ENCODE measurements at places on chromosomes 11 and 22. TPM values are rescaled to one million over a fixed set of nuclear protein-coding genes. Genes with fewer than 3 reads are reported as not detected.

GRCh38 chr22:44127356-44127755, 53.4 kb upstream of the PARVG start:
- no peak for DNase-seq

GRCh38 chr11:119586181-119586580, 142.8 kb downstream of the NECTIN1 start:
- no peak for DNase-seq

PRR33 gene
- not detected for total RNA-seq

KCNJ5 gene
- total RNA-seq, result 0.23 TPM

Measured in WTC11 (cell line).